COR-L47 (cell line): ENCODE measurements at places on chromosomes 5 and 9.
A peak's percentile ranks its signal among the peaks of the same experiment; 100 is the strongest.

DNA sequence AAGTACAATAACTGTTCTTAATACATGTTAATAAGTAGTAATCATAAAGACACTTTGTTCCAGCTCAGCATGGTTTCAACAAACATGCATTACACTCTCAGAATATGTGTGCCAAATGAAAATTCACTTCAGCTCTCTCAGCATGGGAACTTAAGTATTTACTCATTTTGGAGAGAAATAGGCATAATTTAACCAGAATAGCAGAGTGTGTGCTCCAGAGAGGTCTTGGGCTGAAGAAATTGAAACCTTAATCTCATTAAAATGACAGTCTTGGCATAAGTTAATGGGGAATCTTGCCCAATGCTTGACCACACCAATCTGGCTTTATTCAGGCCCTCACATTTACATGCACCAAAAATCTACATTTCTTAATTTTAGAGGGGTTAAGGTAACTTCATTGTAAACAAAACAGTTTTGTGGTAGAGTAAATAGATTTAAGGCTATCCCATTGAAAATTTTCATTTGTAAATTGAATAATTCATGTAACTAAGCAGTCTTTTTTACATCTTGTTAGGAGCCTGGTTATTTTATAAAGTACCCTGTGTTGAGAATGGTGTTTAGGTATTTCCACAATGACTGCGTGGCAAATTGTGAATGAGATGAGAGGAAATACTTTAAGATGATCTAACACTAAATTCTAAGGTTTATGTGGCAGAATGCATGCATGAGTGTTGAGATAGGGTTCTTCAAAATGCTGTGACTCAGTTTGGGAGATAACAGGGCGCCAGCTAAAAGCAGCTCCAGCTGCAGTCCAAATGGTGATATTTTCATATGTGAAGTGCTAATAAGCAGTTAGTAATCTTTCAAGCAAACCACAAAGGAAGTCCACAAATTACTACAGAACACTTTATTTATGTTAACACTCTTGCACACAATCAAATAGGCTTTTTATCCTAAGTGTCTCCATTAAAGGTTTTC is 11.3 kb upstream of the LOX start:
- peak; percentile 57 for DNase-seq

DNA sequence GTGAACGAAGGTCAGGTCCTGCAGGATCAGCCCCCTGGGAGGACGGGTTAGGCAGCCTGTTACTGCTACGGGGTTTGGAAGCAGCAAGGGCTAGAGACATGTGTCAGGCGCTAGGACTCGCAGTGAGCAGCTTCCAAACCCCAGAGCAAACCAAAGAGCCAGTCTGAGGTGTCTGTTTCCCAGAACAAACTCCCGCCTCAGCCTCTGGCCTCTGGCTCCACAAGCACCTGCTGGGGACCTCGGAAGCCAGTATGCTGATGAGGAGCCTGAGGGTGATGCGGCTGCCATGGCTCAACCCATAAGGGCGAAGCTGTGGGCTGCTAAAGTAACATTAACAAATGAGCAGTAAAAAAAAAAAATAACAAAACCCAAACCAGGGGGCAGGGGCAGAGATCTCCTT is 35.0 kb downstream of the PRRT1B start:
- DNase-seq, result no peak

- DNase-seq, result no peak
Measured at GRCh38 chr9:131719262-131719908, 20.5 kb downstream of the RAPGEF1 start.

DNA sequence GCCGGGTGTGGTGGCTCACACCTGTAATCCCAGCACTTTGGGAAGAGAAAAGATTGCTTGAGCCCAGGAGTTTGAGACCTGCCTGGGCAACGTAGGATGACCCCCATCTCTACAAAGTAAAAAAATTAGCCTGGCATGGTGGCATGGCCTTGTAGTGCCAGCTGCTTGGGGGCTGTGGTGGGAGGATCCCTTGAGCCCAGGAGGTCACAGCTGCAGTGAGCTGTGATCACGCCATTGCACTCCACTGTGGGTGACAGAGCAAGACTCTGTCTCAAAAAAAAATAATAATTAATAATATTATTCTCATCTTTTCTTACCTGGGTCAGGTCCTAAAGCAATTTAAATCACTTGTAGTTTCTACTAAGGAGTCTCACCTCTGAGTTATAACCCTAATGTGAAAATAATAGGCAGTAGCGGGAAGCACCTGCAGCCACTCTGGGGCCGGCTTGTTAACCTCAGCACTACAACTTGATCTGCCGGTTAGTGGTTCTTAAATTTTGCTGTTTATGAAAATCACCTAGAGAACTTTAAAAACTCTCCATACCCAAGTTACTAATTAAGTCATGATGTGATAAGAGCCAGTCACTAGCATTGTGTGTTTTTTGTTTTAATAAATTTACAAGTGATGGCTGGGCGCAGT is 29.4 kb upstream of the PCAT7 start:
- no peak for DNase-seq

GRCh38 chr9:91144769-91145168 is 216.9 kb downstream of the AUH start:
- DNase-seq, result no peak

GRCh38 chr5:89276566-89277305 is 393.8 kb upstream of the MEF2C start:
- no peak for DNase-seq

DNA sequence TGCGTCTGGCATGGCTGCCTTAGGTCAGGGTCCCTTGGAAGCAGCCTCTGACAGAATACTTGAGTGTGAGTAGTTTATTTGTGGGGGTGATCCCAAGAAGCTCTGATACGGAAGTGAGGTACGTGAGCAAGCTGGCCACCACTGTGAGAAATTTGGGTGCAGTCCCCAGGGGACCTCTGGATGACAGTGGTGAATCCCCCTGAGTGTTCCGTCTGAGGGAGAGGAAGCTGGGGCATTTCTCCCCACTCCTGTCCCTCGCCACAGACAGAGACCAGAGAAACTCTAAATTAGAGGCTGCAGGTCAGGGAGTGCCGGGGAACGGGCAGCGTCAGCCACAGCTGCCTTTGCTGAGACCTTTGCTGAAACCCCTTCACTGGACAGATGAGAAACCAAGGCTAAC is 155.9 kb upstream of the COL5A1 start:
- DNase-seq, result no peak

- no peak for DNase-seq
Measured at GRCh38 chr5:74266836-74267235, 373.7 kb downstream of the ENC1 start.

GRCh38 chr9:69961843-69962242 is 81.8 kb upstream of the MAMDC2 start:
- DNase-seq, result no peak

DNA sequence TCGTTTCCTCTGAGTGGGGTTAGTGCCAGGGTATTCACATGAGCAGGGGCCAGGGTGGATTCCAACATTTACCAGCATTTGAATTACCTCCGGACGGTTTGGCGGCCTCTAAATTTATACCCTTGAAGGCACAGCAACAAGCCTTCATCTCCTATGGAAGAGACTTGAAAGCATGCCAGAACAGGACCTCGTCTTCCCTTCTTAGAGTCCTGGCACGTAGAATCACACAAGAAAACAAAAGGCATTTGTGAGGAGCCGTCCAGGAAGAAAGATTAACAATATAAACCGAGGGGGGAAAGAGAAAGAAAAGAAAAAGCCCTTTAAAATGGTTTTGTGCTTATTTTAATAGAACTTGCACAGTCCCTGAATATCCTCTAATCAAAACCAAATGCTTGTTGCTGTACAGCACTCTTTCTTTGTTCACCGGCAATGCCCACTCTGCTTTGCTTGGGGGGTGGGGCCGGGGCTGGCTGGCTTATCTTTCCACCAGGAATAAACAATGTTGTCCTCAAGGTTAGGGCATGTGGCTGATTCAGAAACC is 575.8 kb upstream of the ZNF462 start:
- DNase-seq, result no peak

GRCh38 chr5:34020726-34021125 is 12.9 kb upstream of the AMACR start:
- DNase-seq, result no peak

- DNase-seq, result no peak
Measured at GRCh38 chr5:115072266-115073064, 97.2 kb downstream of the TRIM36 start.

DNA sequence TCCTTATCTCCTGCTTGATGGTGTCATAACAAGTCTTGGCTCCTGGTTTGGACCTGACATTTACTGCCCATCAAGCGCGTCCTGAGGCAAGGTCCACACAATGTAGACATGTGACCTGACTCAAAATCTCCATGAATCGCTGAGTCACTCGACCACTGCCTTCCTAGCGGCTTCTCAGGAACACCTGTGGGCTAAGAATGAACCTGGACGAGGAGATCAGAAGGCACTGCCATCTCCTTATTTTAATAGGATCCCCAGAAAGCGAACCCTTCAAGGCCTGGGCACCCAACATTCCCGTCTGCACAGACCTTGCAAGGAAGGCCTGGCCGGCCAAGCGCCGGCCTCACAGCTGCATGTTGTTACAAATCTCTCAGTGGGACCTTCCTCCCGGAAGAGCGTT is 60.6 kb upstream of the IRX1 start:
- DNase-seq, result no peak

GRCh38 chr5:170563824-170564567 is 60.2 kb downstream of the KCNIP1 start:
- DNase-seq, result no peak

DNA sequence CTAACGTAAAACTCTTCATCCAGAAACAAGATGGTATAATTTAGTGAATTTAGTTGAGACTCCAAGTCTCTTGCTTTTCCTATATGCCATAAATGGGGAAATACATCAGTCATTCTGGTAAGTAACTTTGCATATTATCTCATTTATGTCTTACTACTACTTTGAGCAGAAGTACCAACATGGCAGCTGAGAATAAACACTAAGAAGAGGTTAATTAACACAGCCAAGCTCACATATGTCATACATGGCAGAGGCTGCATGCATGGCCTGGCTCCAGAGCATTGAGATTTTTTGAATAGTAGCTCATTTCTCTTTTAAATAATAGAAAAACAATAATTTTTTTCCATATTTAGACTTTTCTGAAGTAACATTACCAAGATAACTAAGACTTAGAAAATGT is 54.3 kb downstream of the CERT1 start:
- no peak for DNase-seq

- no peak for DNase-seq
Measured at GRCh38 chr9:13719446-13719845, 440.0 kb upstream of the MPDZ start.

GRCh38 chr9:128078504-128079434 is 10.7 kb downstream of the SLC25A25 start:
- no peak for DNase-seq

DNA sequence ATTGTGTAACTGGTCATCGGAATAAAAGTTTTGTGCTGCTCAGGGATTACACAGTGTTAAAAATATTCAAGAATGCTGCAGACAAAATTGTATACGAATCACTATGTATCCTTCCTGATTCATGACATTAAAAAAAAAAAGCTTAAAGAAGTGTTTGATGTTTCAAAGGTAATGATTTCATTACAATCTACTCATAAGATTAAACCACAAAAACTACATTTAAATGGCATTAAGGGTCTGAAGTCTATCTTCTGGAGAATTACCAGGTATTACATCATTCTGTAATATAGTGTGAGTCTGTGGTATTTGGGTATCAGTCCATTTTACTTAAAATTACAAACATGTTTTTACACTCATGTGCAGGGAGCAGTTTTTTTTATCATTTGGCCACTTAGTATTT is 324.4 kb downstream of the NDUFS4 start:
- DNase-seq, result no peak

DNA sequence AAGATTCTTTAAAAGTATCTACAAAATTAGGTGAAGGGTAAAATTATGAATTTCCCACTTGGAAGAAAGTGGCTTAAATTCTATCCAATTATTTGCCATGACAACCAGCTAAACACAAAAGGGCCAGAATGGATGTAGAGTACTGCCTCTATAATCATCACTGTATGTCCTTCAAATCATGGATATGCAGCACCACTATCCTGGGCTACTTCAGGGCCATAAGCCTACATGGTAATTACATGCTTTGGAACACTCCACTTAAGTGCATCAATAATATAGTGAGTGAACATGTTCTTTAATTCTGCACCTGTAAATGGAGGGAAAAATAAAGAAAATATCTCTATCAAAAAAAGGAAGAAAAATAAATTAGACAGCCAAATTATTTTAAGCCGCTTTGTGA is 575.2 kb downstream of the ISL1 start:
- peak; percentile 39 for DNase-seq

GRCh38 chr5:122435234-122435633 is 123.2 kb downstream of the SNCAIP start:
- no peak for DNase-seq

GRCh38 chr5:139388198-139388821 is 1.4 kb downstream of the MZB1 start:
- DNase-seq, result no peak

DNA sequence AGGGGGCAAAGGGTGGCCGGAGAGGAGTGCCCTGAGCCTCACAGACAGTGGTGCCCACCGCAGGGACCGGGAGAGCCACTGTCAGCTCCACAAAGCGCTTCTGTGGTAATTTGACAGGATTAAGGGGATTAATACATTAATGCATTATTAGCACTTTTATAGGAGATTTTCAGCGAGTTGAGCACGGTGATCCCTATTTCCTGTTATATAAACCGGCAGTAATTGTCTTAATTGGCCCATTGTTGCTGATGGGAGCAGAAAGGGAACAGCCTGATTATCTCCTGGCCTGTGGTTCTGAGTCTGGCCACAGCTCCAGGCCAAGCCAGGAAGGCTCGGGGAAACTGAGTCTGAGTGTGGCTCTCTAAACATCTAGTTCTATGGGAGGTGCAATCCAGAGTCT is 423.6 kb downstream of the CDK5RAP2 start:
- no peak for DNase-seq

DNA sequence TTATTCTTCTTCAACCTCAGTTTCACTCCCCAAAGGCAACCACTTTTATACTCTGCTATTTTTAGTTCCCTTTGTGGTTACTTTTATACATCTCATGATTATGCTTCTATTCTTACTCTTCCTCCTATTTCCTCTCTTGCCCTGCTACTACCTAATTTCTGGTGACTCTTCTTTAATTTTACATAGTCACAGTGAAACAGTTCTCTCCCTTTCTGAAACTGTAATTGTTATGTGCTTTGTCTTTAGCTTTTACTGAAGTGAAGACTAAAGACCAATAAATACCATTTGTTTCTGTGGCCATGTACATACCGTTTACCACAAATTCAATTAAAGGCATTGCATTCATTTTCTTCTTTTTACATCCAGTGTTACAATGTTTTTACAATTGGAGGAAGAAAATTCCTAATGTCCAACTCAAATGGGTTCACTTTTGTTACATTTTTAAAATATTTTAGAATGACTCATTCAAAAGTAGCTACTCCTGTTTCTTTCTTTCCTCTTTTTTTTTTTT is 410.6 kb downstream of the PSAT1 start:
- no peak for DNase-seq

GRCh38 chr5:124622851-124623250 is 123.6 kb downstream of the ZNF608 start:
- no peak for DNase-seq

DNA sequence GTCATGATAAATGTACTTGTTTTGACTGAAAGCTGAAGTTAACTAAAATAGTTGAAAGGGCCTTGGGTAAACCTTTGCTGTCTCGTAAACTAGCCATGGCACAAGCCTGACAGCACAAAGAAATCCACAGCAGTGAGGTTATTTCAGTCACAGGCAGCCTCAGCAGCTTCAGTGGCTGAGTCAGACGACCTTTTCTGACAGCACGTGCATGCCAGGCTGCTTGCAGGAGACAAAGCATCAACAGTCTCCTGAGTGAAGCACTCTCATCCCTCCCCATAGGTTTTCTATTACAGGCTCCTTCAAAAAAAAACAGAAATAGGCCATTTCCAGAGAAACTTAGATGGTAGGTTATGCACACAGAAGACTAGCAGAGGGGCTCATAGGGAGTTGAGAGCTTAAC is 34.6 kb downstream of the OXCT1 start:
- DNase-seq, result peak; percentile 32
